ENCODE measurements at places on chromosomes 2 and 18. TPM values are rescaled to one million over a fixed set of nuclear protein-coding genes. Genes with fewer than 3 reads are reported as not detected.
A peak's percentile ranks its signal among the peaks of the same experiment; 100 is the strongest.

- peak; percentile 22 for DNase-seq
Measured at GRCh38 chr18:46134920-46135675, 30.9 kb downstream of the HAUS1 start.

DNA sequence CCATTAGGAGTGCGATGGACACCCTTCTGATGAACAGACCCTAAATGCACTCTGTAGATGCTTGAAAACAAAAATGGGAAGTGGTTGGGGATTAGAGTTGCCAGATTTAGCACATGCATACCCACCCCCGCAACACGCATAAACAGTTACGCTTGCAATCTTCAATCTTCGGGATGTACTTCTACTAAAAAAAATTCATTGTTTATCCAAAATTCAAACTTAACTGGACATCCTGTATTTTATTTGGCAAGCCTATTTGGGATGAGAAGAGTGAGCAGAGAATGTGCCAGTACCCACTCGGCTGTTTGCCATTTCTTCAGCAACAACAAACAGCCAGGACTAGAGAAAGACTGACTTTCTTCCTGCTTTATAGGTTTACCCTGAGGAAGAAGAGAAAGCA, 18.4 kb downstream of the KIAA2012 start:
- DNase-seq = no peak

ANXA4 gene
- 27.7 TPM for polyA plus RNA-seq

DNA sequence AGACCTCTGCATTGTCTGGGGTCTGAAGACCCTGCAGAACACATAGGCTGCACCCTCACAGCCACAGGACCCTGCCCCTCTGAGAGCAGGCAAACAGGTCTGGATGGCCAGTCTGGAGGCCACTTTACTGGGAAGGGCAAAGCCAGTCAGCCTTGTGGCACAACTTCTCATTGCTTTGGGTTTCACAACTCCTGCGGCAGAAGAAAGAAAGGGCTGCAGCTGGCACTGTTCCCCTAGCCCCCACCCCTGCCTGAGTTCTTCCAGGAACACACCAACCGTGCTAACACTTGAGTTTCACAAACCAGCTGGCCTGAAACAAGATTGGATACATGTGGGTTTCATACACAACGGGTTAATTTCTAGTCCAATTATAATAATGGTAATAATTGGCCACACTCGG, 276.5 kb upstream of the MGAT5 start:
- peak; percentile 13 for DNase-seq

GRCh38 chr2:113201496-113202304, 27.9 kb downstream of the PSD4 start:
- no peak for DNase-seq

DNA sequence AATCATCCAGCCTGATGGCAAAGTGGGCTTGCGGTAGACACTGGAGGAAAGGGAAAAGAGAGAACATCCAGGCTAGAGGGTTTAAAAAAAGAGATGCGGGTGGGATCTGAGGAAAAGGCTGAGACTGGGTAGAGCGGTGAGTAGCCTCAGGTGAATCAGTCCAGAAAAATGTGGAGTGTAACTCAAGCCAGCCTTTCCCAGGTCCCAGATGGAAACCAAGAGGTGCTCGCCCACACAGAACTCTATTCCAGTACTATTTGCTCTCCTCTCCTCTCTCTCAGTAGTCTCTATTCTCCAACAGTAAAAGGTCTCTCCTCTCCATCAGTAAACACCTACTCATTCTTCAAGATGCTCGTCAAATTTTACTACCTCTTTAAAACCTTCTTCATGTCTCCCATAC, 38.3 kb upstream of the NRP2 start:
- no peak for DNase-seq

DNA sequence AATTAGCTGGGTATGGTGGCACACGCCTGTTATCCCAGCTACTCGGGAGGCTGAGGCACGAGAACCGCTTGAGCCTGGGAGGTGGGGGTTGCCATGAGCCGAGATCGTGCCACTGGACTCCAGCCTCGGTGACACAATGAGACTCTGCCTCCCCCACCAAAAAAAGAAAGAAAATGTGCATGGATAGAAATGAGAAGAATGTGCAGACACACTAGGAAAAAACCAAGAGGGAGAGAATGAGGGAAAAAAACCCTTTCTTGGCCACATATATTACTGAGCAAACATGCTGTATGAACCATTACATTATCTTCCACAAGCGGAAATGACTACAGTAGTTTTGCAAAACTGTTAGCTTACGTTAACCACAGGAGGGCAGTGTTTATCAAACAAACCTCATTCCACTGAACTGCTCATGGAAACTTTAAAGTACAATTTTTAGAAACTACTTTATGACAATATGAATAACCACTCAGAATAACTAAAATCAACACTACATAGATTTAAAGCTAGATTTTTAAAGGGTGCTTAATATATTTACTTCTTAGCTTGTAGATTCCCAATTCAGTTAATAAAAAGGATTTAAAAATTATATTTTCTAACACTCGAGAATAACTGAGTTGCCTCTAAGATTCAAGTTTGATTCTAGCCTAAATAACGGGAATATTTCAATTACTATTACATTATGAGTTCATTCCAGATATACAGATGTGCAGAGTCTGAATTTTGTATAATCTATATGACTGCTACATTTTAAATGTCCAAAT, 26.4 kb downstream of the ASXL2 start:
- peak; percentile 84 for DNase-seq

DNA sequence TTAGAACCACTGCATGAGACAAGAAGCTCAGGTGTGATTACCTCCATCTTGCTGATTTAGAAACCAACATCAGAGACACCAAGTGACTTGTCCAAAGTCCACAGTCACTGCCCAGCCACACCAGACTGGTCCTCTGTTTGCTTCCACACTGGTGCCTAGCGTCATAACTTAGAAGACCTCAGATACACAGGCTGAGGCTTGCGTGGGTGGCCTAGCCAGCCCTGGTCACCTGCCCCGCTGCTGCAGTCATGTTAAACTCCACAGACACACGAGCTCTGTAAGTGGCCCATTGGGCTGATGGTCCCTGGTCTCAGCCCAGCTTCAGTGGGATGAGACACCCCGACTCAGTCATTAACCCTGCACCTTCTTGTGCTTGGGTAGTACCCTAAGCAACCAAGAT, 47.1 kb downstream of the CNGA3 start:
- DNase-seq = no peak

NR4A2 gene
- 1.7 TPM for polyA plus RNA-seq

MC5R gene
- 5.2 TPM for polyA plus RNA-seq

CCBE1 gene
- polyA plus RNA-seq = 5.5 TPM

- no peak for DNase-seq
Measured at GRCh38 chr2:241542278-241542605, 16.3 kb upstream of the BOK start.

- no peak for DNase-seq
Measured at GRCh38 chr18:32258558-32259204, 68.8 kb downstream of the MEP1B start.

MAPK4 gene
- 4.3 TPM for polyA plus RNA-seq

DNA sequence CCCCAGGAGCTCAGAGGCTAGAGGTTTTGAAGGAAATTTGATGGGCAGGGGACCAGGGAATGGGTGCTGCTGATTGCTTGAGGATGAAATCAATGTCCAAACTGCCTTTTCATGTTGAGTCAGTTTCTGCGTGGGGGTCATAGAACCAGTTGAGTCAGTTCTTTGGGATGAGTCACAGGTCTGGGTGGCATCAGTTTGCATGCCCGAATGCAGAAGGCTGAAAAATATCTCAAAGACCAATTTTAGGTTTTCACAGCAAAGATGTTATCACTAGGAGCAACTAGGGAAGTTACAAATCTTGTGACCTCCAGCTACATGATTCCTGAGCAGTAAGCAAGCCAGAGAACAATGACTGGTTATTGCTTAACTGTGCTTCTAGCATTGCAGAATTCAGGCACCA, 1135.1 kb upstream of the CRIM1 start:
- no peak for DNase-seq

KATNAL2 gene
- polyA plus RNA-seq = 4.2 TPM

DNA sequence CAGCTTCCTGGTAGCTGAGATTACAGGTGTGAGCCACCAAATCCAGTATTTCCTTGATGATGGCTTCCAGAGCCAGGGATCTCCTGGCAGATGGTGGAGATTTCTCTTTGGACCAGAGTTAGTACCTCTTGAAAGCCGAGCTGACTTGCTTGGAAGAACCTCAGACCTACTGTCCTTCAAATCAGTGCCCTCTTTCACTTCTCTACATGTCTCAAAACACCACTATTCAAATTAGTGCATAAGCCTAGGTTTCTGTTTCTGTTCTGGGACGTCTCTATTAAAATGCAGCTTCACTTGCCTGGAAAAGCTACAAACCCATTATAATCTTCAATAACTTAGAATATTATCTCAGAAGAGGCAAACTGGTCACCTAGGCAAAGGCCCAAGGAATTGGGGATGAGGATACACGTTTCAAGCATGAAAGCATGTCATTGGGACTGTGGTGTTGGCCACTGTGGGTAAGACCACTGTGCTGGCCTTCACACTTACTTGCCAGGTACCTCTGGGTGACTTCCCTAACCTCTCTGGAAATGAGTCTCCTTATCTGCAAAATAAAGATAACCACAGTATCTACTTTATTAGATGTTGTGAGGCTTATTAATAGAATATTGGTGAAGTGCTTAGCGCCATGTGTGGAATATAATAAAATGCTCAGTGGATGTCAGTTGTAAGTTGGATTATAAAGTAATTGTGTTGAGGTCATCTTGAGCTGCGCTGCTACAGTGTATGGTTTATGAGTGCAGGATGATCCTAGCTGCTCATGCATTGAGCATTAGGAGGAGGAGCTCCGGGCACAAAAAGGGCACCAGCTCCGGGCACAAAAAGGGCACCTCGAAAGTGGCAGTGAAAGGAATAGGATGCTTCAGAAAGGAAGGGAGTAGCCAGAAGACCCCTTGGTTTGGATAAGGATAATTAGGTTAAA, 84.5 kb downstream of the DOCK10 start:
- peak; percentile 26 for DNase-seq

DNA sequence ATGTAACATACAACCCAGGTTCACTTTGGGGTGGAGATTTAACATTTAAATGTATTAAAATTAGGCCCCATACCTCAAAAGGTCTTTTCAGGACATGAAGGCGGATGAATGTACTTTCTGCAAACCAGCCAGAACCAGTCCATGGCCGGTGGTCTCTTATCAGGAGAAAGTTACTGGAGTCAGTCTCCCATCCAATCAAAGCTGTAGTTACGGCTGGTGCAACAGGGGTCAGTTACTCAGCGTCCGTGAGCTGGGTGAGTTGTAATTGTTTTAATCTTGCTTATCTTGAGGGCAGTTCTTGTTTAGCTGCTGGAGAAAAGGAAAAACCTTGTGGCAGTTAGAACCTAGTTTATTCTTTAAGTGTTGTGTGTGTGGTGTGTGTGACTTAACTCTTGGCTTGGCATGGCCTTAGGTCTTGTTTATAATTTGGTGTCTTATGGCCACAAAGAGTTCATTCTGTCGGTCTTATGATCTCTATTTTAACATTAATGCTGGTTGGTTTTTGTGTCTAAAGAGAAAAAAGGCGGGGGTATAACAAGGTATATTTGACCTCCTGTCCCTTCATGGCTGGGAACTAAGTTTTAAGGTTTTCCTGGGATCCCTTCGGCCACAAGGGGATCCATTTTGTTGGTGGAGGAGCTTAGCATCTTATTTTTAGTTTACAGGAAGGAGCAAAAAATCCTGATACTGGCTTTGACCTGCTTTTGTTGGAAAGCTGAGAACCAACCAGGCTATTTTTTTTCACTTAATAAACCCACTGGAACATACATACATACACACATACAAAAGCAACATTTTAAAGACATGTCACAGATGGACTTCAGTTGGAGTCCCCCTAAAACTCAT, 143.5 kb upstream of the NCK2 start:
- DNase-seq = no peak

LGALSL gene
- polyA plus RNA-seq = 21.9 TPM

PUM2 gene
- 61.0 TPM for polyA plus RNA-seq

DNA sequence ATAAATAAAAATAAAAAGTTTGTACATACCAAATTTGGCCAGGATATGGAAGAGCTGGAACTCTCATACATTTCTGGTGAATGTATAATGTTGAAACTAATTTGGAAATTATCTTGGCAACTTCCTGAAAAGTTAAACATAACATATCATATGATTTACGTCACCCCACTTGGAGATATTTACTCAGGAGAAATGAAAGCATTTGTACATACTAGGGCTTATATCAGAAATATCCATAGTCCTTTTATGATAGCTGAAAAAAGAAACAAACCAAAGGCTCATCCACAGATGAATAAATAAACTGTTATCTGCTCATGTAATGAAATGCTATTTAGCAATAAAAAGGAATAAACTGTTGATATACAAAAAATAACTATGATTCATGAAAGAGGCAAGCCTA, 318.2 kb upstream of the NRXN1 start:
- peak; percentile 14 for DNase-seq

SLC11A1 gene
- polyA plus RNA-seq = 0.33 TPM

PTPRN gene
- polyA plus RNA-seq = 0.16 TPM

DNA sequence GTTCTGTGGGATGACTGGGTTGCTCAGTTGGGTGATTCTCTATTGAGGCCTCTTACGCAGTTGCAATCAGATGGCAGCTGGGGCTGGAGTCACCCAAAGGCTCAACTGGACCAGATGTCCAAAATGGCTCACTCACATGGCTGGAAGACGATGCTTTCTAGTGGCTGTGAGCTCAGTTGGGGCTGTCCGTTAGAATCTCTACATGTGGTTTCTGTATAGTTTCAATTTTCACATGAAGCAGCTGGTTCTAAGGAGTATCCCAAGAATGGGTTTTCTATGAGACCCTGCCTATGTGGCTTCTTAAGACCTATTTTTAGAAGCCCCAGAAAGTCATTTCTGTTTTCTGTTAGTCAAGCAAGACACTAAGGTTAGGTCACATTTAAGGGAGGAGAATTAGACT, 4.4 kb downstream of the XRCC5 start:
- DNase-seq = no peak

Data from muscle of leg (tissue), 16 donors.